Neural progenitor cell (in vitro differentiated cells): ENCODE measurements at places on chromosomes 12 and 14.

DNA sequence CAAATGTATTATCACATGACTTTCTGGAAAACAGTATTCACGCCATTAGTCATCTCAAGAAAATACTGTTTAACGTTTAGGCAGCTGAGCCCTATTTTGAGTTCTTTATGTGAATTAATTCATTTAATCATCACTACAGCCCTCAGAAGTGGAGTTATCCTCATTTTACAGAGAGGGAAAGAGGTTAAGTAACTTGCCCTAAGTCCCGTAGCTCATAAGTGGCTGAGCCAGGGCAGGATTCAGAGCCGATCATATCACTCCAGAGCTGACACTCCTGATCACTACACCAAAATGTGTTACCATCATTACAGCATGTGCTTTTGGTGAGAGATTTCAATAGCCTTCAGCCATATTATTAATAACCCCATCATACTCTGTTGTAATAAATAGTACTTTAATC lies 210.6 kb downstream of the FBXL14 start:
- DNase-seq = no peak

DNA sequence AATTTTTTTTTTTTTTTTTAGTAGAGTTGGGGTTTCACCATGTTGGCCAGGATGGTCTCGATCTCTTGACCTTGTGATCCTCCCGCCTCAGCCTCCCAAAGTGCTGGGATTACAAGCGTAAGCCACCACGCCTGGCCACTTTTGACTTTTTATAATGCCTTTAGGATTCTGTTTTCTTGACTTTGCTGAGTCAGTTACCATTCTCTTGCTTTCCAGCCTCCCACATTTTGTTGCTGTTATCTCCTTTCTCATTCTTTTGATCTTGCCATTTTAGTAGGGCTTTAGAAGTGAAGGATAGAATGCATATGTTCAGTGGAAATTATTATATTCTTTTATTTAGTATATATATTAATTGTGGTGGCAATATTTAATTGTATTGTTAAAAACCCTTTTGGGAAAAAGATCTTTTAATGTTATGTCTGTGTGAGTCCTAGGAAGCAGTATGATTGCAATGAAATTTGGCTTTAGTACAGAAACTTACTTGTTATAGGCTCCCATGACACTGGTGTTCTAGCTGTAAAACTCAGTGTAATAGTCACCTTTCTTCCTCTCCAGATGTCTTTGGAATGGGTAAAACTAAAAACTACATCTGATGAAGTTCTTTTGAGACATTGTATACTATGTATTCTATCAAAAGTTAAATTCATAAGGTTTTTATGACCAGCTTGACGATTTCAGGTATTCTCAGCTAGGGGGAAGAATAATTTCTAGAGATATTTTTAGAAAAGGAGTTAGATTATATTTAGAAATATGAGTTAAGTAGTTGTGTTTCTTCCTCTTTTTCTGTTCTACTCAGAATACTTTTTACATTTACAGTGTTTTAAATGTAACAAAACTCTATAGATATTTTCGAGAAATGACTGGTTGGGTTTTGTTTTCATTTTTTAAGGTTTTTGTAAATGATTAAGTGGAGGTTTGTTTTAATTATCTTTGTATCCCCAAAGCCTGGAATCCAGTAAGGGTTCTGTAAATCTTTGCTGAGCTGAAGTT lies 74.7 kb downstream of the APAF1 start:
- no peak for DNase-seq

- DNase-seq = no peak
Measured at GRCh38 chr12:108816652-108817335, 40.6 kb downstream of the SSH1 start.

- DNase-seq = peak; percentile 65
Measured at GRCh38 chr14:77025744-77026165, 2.8 kb downstream of the IRF2BPL start.

- peak; percentile 66 for DNase-seq
Measured at GRCh38 chr12:56151672-56152131, 685 bp upstream of the MYL6B start.

- DNase-seq = no peak
Measured at GRCh38 chr12:14937689-14938088, 648 bp downstream of the ERP27 start.

- no peak for DNase-seq
Measured at GRCh38 chr14:69289811-69290520, 30.0 kb downstream of the GALNT16 start.

- no peak for DNase-seq
Measured at GRCh38 chr12:107801150-107801549, 26.6 kb downstream of the ASCL4 start.

DNA sequence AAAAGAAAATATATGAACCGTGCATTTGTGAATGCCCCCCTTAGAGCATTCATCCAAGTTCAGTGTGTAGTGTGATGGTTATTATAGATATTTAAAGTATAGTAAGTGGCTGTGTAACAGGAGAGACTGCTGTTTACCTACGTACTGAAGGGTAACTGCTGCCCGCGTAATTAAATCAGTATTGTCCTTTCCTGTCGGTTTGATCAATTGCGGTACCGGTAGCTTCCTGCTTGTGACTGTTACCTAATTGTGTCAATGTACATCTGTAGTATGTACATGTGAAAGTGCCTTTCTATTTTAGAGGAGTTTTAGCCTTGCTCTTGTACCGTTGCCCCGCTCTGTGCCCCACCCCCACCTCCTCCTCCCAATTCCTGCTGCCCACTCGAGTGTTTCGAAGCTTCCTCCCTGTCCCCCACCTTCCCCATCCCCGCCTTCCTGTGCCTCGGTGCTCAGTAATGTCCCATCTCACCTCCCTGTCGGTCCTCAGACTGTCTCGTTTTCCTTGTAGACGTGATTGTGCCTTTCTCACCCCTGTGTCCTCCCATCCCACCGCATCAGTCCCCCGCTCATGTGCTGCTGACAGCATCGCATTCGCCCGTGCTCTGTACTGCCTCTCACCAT lies 75.0 kb downstream of the KICS2 start:
- no peak for DNase-seq

GRCh38 chr12:105396983-105397382 lies 66.5 kb downstream of the C12orf75 start:
- DNase-seq = no peak

DNA sequence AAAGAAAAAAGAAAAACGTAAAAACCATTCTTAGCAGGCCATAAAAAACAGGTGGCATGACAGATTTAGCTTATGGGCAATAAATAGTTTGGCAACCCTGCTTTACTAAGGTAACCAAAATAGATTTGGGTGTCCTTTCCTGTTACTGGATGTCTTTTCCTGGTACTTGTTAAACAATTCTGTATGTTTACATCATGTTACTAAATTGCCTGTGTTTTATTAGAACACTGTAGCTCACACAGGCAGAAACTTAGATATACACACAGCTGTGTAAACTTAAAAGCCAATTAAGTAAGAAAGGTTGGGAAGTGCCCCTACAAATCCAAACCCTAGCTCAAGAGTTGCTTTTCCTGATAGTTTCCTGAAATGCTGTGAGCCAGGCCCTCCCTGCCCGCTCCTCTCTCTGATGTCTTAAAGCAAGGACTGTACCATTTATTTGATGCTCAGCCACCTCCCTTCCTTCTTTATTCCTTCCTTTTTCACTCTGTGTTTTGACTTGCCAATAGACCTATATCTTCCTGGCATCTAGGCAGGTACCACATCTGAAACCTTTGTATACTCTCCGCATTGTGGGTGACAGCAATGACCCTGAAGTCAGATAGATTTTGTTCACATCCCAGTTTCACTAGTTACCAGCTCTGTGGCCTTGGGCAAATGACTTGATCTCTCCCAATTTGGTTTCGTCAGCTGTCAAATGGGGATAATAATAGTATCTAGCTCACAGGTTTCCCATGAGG lies 3.7 kb upstream of the CAMKK2 start:
- no peak for DNase-seq

DNA sequence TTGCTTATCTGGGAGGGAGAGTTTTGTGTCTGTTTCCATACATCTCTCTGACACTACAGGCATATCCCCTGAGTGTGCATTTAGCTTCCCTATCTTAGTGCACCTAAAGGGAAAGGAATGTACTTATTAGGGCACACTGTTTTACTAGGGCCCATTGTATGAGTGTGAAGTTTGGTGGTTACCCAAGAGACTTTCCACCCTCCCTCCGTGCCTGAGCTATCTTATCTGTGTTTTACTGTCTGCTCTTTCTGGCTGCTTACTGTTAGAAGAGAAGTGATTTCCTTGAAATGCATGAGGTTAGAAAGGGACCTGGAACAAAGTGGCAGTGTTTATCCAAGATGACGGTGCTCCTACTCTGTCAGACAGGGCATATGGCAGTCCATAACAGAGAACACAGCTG lies 8.5 kb upstream of the SVOP start:
- no peak for DNase-seq

GRCh38 chr12:52308806-52309425 lies 12.3 kb downstream of the KRT83 start:
- no peak for DNase-seq

DNA sequence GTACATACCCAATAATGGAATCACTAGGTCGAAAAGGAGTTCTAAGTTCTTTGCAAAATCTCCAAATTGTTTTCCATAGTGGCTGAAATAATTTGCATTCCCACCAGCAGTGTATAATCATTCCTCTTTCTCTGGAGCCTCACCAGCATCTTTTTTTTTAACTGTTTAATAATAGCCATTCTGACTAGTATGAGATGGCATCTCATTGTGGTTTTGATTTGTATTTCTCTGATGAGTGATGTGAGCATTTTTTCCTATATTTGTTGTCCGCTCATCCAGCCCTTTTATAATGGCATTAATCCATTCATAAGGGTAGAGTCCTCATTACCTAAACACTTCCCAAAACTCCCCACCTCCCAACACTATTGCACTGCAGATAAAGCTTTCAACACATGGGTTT lies 278.3 kb downstream of the SEC23A start:
- DNase-seq = no peak

DNA sequence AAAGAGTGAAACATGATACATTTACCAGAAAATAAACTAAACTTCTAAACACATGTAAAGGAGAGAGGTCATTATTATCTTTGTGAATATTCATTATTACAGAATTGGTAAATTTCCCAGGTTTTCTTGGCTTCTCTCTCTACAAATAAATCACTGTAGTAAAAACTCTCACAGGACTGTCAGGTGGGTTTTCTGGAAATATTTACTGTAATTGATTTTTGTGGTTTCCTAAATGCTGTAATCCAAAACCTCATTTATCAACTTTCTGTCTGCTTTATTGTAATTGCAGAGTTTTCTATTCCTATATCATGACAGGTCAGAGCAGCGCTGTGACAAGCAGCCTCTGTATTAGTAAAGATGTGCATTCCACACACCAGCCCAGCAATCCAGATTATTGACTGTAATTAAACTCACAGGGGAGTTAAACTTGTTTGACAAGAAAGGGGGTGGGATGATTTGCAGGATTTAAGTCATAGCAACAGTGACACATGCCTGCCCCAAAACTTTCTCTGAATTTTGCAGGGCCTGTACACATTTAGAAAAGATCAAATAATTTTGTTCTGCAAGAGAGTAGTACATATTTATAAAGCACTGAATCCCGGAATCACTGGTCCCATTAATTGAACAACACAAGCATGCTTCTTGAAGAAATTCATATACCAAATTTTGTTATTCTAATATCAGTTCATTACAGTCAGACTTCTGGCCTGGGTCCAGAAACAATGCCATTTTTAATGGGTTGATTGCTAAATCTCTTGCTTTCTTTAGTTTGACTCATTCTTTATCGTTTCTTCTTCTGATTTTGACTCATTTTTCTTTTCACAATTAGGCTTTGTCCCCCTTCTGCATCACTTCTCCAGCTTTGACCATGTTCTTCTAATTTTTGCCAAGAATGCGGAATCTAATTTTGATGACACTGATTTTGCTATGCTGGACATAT lies 42.2 kb downstream of the PTPRO start:
- DNase-seq = no peak

DNA sequence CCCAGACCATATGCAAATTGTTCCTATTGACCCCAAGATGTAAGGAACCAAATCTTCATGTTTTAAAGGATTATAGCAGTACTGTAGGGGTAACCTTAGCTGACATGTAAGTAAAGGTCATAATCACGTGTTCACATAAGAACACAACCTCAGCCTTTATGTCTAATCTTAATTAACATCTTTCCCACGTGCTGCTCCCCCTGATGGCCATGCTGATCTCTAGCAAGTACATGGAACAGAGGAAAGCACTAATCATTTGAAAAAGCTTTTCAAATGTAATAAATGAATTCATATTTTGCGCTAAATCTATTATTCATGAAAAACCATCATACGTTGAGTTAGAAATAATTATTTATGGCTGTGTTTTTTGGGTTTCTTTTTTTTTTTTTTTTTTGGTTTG lies 30.5 kb upstream of the ITPR2 start:
- DNase-seq = peak; percentile 12

- no peak for DNase-seq
Measured at GRCh38 chr12:108793756-108794441, 62.6 kb upstream of the CORO1C start.

DNA sequence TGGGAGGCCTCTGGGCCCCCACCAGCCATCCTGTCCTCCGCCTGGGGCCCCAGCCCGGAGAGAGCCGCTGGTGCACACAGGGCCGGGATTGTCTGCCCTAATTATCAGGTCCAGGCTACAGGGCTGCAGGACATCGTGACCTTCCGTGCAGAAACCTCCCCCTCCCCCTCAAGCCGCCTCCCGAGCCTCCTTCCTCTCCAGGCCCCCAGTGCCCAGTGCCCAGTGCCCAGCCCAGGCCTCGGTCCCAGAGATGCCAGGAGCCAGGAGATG lies 729 bp upstream of the GAPDH start:
- peak; percentile 80 for DNase-seq

GRCh38 chr14:72682188-72682587 lies 211.7 kb downstream of the DPF3 start:
- DNase-seq = no peak

- no peak for DNase-seq
Measured at GRCh38 chr12:69508621-69509020, 38.4 kb downstream of the FRS2 start.

GRCh38 chr12:32574585-32574984 lies 104.5 kb upstream of the DNM1L start:
- no peak for DNase-seq

GRCh38 chr14:102508774-102509745 lies 516 bp downstream of the ANKRD9 start:
- DNase-seq = no peak

DNA sequence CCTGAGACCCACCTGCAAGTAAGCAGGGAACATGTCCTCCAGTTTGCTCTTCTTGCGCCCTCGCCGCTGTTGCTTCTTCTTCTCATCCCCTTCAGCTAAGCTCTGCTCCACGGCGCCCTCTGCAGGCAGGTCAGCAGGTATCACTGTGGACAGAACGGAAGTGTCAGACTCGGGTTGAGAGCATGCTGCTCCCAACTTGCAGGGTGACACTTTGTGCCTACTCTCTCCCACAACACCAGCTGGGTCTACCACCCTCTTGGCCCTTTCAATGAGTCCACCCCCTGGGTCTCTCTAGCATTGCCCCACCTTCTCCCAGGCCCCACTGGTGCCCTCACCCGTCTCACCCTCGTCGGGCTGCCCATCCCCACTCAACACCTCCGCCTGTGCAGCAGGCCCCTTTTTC lies 16.7 kb downstream of the KMT2D start:
- DNase-seq = peak; percentile 78

- DNase-seq = no peak
Measured at GRCh38 chr12:101925361-101925760, 48.0 kb downstream of the DRAM1 start.

- DNase-seq = no peak
Measured at GRCh38 chr14:102822311-102822863, 45.1 kb downstream of the TRAF3 start.
